ENCODE measurements at places on chromosomes 7 and 10.
A peak's percentile ranks its signal among the peaks of the same experiment; 100 is the strongest.

DNA sequence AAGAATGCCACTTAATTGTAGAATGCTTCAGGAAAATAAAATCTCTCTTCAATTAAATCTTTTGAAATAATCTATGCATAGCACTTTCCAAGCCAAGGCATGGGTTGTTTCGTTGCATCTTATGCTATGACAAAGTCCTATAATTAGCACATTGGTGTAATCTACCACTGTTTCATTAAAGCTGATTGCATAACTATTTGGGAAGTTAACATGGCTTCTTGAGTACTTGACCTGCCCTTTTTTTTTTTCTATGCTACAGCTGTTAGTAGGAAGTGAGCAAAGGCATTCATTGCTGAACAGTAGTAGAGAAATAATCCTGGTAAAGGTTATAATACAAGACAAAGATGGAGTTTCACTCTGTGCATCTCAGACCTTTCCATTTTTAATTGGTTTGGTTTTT, 557.2 kb upstream of the CELF2 start:
- peak; percentile 23 for DNase-seq

- peak; percentile 83 for DNase-seq
Observed at GRCh38 chr7:873367-874002, 2.9 kb upstream of the GET4 start.

GRCh38 chr7:128731184-128731583, 8.0 kb upstream of the CALU start:
- DNase-seq = no peak

GRCh38 chr7:148084138-148084537, 506.4 kb upstream of the C7orf33 start:
- peak; percentile 45 for DNase-seq

- DNase-seq = no peak
Observed at GRCh38 chr10:23718946-23719345, 280.1 kb downstream of the OTUD1 start.

DNA sequence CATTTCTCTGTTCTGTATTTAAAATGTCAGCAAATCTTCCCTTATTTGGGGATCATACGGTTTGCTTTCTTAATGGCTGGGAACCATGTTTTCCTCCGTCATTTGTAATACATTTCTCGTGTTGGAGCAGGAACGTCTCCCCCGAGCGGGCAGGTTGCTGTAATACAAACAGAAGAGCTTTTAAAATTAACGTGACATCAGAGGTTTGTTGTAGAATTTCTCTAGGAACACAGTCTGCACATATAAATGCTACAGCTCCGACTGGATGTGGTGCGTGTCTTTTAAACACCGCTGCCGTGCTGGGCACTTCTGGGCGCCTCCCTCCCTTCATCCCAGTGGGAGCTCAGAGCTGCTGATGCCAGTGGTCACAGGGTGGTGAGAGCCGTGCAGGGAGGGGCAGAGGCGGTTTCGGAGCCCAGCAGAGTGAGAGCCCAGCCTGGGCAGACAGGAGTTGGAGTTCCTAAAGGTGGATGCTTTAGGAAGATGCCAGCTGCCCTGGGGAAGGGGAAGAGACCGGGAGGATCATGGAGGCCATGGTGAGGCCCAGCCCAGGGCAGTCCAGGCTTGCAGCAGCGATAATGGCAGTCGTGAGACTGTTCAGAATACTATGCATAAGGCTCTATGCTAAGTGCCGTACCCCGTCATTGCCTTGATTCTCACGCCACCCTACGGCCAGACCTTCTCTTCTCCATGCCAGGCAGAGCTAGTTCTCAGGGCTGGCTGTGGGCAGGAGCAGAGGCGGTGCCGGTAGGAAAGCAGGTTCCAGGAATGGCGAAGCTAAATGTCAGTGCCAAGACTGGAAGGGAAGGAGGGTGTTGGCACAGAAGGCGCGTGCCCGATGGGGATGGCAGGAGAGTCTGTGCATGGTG, 96.2 kb downstream of the GLRX3 start:
- DNase-seq = no peak

DNA sequence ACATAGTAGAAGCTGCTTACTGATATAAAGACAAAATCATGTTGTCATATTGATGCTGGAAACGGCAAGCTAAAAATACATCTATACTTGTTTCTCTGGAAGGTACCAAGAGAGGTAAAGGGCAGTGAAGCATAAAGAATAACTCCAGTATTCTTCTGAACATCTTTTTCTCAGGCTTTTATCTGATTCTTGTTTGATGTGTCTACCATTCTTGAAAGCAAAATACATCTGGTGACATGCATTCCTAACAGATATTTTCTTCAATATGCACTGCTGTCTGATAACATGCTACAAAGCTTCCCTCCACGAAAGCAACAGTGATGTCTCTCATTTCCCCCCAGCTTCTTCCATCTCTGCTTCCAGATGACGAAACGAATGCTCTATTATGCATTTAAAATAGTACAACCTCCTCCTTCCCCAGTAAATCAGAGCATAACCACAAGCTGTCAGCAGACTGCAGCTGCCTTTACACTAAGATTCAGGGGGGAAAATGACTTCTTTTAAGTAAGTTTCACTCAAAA, 100.8 kb downstream of the ARHGAP21 start:
- DNase-seq = no peak

DNA sequence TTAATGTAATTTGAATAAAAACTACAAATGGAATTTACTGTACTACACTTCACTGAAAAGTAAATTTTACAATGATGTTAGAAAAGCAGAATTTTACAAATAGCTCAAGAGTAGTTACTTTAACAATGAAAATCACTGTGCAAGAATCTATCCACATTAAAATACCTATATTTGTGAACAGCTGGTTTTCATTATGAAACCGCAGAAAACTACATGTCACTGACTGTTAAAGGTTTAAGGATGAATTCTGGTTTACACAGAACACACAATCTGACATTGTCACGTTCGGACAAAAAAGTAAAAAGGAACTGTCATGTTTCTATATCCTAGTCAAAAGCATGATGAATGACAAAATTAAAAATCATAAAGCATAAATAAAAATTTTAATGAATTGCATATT, 415.3 kb upstream of the PRKCQ start:
- no peak for DNase-seq

DNA sequence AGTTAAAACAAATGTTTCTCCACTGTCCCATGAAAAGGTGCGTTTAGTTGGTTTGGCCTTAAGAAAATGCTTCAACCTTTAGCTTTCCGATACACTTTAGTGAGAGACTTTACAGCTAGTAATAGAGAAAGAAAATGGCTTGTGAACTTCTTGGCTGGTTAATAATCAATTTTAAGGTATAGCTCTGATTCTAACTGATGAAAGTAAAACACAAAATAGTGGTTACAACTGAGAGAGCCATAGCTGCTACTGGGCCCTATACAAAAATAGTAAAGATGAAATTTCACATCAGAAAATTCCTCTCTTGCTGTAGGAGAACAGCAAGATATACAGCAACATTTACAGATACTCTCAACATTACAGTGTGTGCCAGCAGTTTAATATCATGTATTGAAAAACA, 371.4 kb downstream of the PHTF2 start:
- DNase-seq = no peak

GRCh38 chr10:43320226-43320625, 51.2 kb upstream of the FXYD4 start:
- DNase-seq = no peak

GRCh38 chr10:124730790-124731189, 13.4 kb downstream of the FAM53B start:
- DNase-seq = no peak

- no peak for DNase-seq
Observed at GRCh38 chr7:28124413-28124812, 56.2 kb downstream of the JAZF1 start.

DNA sequence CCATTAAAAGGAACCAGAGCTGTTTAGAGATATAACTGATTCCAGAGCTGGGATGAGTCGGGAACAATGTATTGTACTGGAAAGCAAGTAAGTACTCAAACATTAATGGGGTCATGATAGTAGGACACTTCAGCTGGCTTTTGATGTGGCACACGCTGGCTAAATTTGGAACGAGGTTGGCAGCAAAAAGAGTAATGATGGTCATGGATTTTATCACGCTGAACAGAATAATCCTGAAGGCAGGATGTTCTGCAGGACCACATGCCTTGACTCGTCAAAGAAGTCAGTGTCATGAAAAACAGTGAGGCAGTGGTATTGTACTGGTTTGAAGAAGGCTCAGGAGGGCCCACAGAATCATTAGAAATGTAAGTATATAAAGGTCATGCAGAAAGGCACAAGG, 220.3 kb downstream of the SNX13 start:
- DNase-seq = no peak

- no peak for DNase-seq
Observed at GRCh38 chr7:23791721-23792120, 81.7 kb downstream of the STK31 start.

GRCh38 chr7:84536271-84536870, 341.8 kb upstream of the SEMA3A start:
- no peak for DNase-seq

DNA sequence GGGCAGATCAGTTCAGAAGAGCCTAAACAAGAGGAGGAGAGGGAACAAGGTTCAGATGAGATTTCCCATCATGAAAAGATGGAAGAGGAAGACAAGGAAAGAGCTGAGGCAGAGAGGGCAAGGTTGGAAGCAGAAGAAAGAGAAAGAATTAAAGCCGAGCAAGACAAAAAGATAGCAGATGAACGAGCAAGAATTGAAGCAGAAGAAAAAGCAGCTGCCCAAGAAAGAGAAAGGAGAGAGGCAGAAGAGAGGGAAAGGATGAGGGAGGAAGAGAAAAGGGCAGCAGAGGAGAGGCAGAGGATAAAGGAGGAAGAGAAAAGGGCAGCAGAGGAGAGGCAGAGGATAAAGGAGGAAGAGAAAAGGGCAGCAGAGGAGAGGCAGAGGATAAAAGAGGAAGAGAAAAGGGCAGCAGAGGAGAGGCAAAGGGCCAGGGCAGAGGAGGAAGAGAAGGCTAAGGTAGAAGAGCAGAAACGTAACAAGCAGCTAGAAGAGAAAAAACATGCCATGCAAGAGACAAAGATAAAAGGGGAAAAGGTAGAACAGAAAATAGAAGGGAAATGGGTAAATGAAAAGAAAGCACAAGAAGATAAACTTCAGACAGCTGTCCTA, 52.7 kb upstream of the AGBL3 start:
- DNase-seq = no peak

GRCh38 chr7:95527033-95527775, 41.5 kb downstream of the ASB4 start:
- peak; percentile 24 for DNase-seq

GRCh38 chr7:25861601-25862260, 290.3 kb upstream of the NFE2L3 start:
- no peak for DNase-seq

Data from HL-60 (cell line).